ENCODE measurements at places on chromosomes 7 and 10. TPM values are rescaled to one million over a fixed set of nuclear protein-coding genes. Genes with fewer than 3 reads are reported as not detected.

TAF3 gene
- 12.7 TPM for total RNA-seq

HMX3 gene
- total RNA-seq: not detected

DOCK4 gene
- 15.2 TPM for total RNA-seq

MBL2 gene
- total RNA-seq: not detected

AGAP6 gene
- 4.7 TPM for total RNA-seq

LRMDA gene
- total RNA-seq: 18.7 TPM

BICC1 gene
- 5.7 TPM for total RNA-seq

GDF2 gene
- total RNA-seq: not detected

GPC2 gene
- 0.25 TPM for total RNA-seq

NUDT13 gene
- total RNA-seq: 5.6 TPM

CRHR2 gene
- 0.19 TPM for total RNA-seq

CFAP46 gene
- 0.99 TPM for total RNA-seq

DHX32 gene
- total RNA-seq: 46.4 TPM

ANKRD30A gene
- not detected for total RNA-seq

GPR22 gene
- 23.0 TPM for total RNA-seq
